ENCODE measurements at places on chromosomes 1 and 21.

GRCh38 chr1:241447031-241447644 lies 72.4 kb downstream of the FH start:
- no peak for DNase-seq

GRCh38 chr1:150764617-150765101 lies 919 bp downstream of the CTSS start:
- DNase-seq, result peak; percentile 87

GRCh38 chr1:200970771-200971427 lies 52.6 kb downstream of the KIF21B start:
- DNase-seq, result no peak

DNA sequence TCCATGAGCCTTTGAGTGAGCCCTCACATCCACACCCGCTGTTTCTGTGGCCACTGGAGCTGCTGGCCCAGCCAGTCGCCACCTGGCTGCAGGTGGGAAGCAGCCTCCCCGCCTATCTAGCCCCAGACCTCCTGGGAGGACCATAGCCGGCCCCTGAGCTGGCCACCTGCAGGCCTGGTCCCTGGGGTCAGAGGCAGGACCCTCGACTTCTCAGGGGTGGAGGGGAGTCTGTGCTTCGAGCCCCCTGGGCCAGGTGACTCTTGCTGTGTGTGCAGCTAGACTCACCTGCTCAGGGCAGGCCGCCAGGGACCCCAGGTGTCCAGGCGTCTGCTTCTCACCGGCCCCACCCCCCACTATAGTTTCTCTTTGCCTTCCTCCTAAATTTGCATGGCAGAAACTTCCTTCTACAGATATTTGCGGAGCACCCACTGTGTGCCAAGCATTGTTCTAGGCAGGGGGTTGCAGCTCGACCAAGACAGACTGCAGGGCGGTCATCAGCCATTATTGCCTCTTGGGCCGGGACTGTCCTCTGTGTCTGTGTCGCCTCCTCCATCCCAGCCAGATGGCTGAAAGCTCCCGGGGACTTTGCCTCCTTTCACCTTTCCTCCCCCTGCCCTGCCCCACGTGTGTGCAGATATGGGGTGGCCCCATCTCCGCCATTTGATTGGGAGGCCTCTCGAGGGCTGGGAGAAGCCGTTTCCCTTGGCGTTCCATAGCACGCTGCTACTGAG lies 27.3 kb downstream of the SPSB1 start:
- no peak for DNase-seq

- no peak for DNase-seq
Observed at GRCh38 chr1:158112994-158113758, 67.5 kb upstream of the CD1D start.

DNA sequence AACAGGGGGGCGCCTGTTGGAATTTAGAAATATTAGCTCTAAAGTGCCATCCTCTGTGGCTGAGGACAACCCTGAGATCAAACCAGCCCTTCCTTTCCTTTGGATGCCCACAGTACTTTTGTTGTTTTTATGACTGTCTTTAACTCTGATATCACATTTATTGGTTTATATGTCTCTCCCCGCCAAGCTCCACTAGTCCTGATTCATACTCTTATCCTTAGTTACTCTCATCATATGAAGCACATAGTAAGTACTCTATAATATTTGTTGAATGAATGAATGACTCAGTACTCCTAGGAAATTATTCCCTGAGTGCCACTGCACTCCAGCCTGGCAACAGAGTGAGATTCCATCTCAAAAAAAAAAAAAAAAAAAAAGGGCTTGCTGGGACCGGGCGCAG lies 22.6 kb upstream of the NRDC start:
- no peak for DNase-seq

- DNase-seq, result no peak
Observed at GRCh38 chr1:67722292-67722944, 37.4 kb downstream of the GADD45A start.

DNA sequence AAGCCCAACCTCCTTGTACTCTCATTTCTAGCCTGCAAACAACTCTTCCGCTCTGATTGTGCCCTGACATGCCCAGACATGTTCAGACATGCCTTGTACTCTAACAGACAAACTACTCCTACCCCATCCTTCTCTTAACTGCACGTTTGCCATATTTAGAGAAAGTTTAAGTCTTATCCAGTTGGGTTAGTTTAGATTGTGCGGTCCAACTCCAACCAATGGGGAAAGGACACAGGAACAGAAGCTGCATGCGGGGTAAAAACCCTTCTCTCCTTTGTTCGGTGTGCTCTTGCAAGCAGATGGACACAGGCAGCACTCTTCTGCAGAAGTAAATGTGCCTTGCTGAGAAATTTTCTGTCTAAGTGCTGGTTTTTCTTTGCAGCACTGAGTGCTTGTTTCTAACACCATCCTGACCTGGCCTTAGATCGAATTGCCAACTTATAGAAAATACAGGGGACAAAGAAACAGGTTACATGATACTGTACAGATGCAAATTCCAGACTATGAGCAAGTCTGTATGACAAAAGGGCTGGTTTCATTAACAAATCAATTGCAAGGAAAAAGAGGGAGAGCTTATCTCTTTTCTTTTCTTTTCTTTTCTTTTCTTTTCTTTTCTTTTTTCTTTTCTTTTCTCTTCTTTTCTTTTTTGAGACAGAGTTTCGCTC lies 35.8 kb upstream of the IFNGR2 start:
- DNase-seq, result no peak

- no peak for DNase-seq
Observed at GRCh38 chr1:151326619-151327222, 495 bp downstream of the PI4KB start.

- no peak for DNase-seq
Observed at GRCh38 chr1:7146710-7147109, 361.5 kb downstream of the CAMTA1 start.

DNA sequence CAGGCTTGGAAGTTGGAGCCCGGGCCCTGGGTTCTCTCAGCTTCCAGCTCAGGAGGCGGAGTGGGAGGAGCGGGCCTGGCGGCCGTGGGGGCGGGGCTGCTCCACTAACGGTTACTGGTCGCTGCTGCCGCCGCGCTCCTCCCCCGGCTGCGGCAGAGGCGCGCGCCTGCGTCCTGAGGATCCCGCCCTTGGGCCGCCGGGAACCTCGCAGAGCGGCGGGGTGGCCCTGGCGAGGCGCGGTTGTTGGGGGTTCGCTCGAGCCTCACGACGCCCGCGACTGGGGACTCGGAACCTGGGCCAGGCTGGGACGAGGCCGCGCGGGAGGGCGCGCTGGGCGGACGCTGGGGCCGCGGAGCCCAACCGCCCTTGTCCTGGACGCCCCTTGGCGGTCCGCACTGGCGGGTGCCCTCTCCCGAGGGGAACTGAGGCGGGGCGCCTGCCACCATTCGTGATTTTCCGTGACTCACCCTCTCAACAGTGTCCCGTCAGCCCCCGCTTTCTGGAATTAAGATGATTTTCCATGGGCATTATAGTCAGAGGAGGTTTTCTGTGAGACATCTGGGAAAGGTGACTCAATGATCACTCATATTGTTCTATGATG lies 34.1 kb downstream of the OR2G3 start:
- DNase-seq, result no peak

DNA sequence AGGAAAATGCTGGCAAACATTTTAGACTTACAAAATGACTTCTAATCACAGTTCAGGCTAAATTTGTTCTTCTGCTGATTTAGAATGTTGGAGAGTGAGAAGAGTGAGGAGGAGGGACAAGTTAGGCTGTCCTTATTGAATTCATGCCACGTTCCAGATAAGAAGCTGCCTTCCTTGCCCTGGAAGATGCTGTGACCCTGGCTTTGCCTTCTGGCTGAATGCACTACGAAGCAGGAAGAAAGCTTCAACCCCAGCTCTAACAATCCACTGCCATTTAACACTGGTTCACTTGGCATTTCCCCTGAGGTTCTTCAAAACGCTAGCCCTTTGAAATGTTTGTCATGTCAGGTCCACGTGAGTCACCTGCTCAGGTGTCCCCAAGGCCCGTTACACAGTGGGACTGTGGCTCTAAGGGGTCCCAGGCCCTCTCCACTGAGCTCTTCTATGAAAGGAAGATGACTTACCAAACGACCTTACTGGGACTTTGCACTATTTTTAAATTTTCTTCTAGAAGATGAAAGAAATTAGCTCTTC lies 30.0 kb upstream of the LRRC8C start:
- DNase-seq, result no peak

- no peak for DNase-seq
Observed at GRCh38 chr1:65975708-65976107, 183.0 kb downstream of the PDE4B start.

DNA sequence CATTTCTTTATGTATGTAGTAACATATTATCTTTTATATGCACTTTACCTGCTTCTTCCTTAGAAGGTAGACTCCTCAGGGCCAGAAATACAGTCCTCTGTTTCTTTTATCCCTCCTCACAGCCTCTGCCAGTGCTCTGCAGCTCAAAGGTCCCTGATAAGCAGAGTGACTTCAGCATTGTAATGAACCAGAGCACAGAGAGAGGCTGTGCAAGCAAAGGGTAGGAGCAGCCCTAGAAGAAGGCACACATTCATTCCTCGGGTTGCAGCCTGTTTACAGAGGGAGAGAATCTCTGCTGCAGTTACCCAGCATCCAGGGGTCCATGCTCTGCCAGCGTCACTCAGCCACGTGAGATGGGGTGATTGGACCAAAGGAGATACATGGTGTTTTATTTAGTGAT lies 101.1 kb downstream of the RHOU start:
- DNase-seq, result no peak

DNA sequence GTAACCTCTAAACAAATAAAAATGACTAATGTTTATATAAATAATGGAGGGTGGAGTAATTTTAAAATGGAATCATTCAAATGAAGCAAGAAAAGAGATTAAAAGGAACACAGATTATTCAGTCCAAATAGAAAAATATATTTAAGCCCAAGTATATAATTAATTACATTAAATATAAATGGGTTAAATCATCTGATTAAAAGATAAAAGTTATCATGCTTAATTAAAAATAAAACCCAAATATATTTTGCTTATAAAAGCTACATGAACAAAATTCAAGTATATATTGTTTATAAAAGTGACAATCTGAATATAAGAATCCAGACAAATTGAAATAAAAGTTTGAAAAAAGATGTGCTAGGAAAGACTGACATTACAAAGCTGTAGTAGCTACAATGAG lies 63.9 kb upstream of the ACTRT2 start:
- no peak for DNase-seq

- DNase-seq, result no peak
Observed at GRCh38 chr1:20601129-20601825, 12.4 kb downstream of the CDA start.

DNA sequence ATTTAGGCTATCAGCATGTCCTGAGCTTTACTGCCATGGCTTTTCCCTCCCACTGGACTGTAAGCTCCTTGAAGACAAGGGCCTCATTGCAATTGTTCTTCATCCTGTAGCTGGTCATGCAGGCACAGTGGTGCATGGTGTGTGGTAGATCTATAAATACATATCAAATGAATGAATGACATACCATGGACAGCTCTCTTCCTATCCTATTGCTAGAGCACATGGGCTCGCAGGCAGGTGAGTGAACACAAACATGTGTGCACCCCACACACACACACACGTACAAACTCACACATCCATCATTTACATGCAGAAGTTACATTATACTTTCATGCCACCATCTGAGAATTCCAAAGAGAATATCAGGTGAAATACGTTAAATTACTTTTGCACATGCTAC lies 172.9 kb upstream of the RUNX1 start:
- DNase-seq, result no peak

- DNase-seq, result no peak
Observed at GRCh38 chr1:97903626-97904025, 17.2 kb downstream of the DPYD start.

DNA sequence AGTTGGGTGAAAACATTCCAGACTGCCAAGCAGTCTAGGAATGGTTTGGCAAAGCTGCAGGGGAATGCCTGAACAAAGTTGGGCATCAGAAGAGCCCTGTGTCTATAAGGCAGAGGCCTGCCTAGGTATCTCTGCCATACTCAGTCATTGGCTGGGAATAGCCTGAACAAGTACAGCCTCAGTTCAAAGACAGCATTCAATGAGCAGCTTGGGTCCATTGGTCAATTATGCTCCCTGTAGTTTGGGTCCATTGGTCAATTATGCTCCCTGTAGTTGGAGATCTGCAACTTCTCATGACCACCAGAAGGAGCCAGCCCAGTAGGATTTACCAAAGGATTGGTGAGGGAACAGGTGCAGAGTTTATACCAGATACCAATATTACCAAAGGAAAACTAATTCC lies 31.6 kb downstream of the FMO3 start:
- DNase-seq, result no peak

DNA sequence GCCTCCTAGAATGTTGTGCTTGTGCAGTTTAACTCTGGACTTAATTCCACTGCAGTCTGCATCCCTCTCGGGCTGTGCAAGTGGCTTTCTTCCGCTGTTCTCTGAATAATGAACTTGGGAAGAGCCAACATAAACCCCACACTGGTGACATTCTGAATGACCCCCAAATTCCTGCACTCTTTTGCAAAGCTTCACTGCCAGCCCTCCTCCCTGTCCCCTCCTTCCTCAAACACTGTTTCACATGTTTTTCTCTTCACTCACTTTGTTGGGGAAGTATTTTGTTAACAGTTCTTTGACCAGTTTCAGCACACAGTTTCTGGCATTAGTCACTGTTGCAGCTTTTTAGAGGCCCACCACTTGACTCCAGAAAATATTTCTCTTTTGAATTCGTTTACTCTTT lies 39.7 kb downstream of the GNG12 start:
- no peak for DNase-seq

- no peak for DNase-seq
Observed at GRCh38 chr1:21378705-21379494, 61.0 kb upstream of the NBPF3 start.

DNA sequence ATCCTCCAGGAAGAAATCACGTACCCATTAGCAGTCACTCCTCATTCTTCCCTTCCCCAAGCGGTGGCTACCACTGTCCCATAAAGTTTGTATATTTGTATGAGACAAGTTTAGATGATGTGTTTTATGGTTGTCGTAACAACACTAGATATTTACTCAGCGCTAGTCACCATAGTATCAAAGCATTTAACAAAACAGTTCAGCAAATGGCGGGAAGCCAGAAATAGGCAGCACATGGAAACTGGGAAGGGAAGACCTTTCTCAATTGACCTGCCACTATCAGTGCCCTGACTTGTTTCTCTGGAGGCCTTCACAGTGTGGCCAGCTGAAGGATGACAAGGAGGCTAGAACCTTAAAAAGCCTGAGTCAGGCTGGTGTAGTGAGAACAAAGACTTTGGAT lies 31.1 kb downstream of the CNST start:
- peak; percentile 72 for DNase-seq

All from AG04450 (cell line).